ENCODE measurements at places on chromosomes 6 and 20.

DNA sequence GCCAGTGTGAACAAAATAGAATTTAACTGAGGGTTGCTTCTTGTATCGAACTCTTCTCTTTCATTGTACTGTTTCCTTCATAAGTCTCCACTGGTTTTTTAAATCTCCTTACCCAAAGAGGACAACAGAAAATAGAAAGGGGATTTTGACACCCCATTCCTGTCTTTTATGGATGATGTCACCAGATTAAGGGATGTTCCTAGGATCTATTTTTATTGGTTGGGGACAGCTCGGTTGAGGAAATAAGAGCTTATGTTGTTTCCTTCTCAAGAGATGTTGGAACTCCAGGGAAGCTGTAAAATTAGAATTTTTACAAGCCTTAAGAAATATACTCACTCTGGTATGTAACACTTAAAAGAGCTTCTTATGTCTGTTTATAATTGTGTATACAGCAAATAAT is 171.5 kb downstream of the PHF3 start:
- no peak for DNase-seq

DNA sequence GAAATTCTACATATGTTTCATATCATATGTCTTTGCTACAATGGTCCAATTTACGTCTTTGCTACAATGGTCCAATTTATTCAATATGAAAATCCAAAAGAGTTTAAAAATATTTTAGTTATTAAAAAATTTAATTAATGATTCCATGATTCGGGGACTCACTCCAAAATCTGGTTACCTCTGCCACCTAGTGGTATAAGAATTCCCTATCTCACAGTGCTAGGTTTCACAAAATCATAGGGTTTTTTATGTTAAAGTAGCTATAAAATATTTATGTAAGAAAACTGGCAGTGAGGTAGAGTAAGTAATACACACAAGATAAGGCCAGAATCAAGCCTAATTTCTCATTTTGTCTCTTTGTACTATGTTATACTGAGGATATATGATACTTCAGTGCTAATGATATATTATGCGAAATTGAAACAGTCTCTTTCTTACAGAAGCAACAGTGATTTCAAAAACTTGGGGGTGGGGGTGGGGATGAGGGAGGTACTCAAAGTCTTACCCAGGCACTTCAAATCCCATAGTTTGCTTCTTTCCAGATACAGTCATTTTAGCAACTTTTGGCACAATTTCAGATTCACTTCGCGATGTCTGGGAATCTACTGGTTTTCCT is 52.3 kb downstream of the HBS1L start:
- no peak for DNase-seq

DNA sequence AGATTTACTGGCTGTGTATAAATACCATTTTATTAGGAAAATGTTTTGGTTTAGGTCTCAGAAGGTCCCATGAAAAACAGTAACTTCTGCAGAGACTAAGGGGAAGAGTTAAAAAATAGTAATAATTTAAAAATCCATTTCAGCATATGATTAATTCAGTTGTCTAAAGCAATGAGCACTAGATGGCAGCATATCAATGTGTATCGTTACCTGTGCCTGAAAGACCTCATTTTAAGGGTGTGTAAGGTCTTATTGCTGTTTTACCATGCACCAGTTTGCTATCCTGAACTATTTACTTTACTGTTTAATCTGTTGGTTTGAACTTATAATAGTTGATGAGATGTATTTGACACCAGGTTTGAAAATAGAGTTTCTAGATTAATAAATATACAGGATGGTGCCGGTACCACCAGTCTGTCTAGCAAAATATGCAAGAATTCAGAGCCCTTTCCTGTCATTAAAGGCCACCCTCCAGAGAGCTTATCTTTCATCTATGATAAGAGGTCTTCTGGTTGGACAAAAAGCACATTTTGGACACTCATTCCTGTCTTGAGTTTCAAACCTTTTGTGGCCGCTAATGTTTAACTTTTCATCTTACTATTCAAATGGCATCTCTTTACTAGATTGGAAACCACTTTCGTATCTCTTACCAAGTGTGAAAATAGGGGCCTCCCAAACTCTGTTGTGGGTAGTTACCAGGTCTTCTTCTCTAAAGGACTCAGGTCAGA is 8.9 kb upstream of the AHI1 start:
- DNase-seq, result no peak

GRCh38 chr6:37303891-37304503 is 46.1 kb upstream of the TMEM217 start:
- no peak for DNase-seq

DNA sequence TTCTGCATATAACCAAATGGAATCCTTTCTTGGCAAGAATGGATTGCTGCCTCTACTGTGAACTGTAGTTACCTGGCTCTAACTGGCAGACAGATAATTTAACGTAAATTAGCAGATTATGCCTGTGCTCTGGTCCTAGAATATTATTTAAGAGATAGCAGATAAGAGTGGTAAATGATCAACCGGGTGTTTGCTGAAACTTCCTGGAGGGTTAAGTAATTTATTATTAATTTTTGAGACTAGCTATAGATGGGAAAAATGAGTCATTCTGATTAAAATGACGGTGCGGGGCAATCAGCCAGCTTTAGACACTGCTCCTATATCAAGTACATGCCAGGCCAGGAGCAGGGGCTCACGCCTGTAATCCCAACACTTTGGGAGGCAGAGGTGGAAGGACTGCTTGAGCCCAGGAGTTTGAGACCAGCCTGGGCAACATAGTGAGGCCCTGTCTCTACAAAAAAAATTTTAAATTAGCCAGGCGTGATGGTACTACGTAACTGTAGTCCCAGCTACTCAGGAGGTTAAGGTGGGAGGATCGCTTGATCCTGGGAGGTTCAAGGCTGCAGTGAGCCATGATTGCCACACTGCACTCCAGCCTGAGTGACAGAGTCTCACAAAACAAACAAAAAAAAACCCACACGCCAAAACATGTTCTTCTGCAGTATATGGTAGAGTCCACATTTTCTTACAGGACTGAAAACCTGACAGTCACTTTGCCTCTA is 22.6 kb downstream of the B4GALT5 start:
- no peak for DNase-seq

DNA sequence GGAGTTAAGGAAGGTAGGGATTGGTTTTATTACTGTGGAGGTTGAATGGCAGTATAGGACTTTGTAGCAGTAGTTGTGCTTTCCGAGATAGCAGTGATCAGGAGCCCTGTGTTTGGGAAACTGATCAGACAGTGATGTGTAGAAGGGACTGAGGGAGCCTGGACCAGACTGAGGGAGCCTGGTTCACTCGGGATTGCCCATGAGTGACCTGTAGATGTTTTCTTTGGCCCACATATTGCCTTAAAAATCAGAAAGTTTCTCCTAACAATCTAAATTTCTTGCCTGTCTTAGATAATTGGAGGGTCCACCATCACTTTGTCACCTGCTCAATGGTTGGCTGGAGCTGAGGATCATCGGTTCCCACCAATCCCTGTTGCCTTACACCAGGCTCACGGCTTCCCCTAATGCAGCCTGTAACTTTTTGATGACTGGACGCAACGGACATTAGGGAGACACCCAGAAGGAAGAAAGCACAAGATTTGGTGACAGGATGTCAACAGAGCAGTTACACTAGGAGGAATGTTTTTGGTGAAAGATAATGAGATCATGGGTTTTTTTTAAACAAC is 1.1 kb downstream of the CDS2 start:
- no peak for DNase-seq

Measured in activated naive CD4-positive, alpha-beta T cell (primary cell).